ENCODE measurements at places on chromosomes 3 and 15.

- DNase-seq: no peak
These were observed 209.3 kb upstream of the SATB1 start for GRCh38 chr3:18634461-18634860.

GRCh38 chr15:73660455-73660854 lies 23.7 kb upstream of the CD276 start:
- DNase-seq: no peak

GRCh38 chr3:25592510-25592968 lies 72.2 kb downstream of the TOP2B start:
- no peak for DNase-seq

GRCh38 chr15:39934397-39935071 lies 619 bp downstream of the EIF2AK4 start:
- no peak for DNase-seq

DNA sequence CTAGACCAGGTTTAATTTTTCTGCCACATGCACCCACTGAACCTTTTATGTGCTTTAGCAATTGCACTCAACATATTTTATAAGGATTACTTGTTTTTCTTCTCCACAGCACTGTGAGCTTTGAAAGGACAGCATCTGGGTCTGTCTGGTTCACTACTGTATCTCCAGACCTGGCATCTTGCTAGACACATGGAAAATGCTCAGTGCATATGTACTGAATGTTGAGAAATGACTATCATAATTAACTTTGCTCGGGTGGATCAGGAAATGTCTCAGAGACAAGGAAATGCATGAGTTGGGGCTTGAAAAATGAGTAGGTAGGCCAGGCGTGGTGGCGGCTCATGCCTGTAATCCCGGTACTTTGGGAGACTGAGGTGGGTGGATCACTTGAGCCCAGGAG lies 40.2 kb downstream of the DOCK3 start:
- DNase-seq: no peak

DNA sequence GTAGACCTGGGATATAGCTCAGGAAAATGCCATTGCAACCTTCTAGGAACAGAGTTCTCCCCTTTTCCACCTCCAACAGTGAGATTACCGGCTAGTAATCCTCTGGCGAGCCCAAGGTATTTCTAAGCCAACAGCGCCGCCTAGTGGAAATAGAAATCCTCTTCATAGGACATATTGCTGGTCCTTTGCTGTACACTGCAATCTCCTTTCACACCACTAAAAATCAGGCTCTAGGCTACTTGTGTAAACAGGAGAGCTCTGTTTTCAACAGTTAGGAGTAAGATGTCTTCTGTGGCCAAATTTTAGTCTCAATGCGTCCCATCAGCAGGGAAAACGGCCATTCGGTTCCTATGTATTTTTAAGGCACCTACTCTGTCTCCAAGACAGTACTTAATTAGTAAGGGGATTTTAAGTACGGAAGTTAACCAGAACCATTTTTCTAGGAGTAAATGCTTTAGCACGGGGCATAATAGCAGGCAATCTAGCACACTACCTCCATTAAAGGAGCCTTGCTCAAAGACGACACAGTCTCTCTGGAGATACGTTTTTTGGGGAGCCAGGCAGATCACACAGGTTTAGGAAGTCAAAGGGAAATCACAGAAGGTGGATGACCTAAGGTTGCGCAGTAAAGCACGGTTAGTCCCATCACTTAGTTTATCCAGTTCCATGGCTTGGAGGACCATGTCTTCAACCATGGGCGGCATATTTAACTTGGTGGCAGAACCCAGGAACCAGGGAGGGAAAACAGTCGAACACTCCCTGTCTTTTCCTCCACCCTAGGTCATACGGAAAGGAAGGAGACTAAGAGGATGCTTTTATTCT lies 43.8 kb downstream of the NCEH1 start:
- DNase-seq: peak; percentile 47

GRCh38 chr3:97265237-97266005 lies 451.0 kb downstream of the EPHA6 start:
- no peak for DNase-seq

DNA sequence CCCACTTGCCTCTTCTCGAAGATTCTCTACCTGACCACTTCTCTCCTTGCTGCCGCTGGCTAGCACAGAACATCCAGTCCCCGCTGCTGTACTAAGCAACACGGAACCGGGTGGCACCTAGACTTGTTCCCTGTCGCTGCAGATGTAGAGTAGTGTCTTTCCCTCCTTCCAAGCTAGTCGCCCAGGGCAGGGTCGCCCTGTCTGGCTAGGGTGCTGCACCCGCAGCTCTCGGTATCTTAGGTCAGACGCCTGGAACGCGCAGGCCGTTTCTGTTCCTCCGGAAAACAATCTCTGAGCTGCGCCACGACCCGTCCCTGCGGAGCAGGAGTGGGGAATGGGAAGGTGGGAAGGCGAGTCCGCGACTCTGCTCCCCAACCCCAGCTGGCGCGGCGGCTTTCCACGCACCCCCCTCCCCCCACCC lies 758 bp upstream of the SNX33 start:
- no peak for DNase-seq

GRCh38 chr3:196341137-196341536 lies 2.9 kb upstream of the TM4SF19 start:
- no peak for DNase-seq

GRCh38 chr3:142022381-142022780 lies 127.0 kb downstream of the TFDP2 start:
- DNase-seq: no peak

DNA sequence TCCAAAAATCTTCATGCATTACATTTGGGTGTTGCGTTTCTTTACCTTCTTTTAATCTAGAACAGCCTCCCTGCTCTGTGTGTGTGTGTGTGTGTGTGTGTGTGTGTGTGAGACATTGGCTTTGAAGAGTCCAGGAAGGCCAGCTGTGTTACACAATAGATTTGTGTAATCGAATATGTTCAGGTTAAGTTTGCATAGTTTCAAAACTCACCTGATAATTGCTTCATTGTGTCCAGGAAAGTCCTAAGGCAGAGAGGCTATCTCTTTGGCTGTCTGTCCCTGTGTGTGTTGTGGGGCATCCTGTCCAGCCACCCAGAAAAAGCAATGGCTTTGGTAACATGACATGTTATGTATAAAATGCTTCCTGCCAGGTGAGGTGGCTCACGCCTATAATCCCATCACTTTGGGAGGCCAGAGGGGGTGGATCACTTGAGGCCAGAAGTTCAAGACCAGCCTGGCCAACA lies 37.5 kb downstream of the ZNF710 start:
- DNase-seq: no peak

DNA sequence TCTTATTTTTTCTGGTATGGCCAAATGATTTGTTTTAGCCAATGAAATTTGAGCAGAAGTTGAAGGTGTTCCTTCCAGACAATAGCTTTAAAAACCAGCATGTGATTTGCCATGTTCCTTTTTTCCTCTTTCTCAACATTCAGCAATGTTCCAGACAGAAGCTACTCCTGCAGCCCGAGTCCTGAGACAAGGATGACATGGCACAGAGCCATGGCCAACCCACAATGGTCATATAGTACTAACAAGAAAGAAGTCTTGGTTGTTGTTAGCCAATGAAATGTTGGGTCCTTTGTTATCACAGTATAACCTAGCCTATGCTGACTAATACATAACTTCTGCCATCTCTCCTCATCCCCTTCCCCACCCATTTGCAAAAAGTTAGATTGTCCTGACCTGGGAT lies 211.1 kb upstream of the STT3B start:
- DNase-seq: no peak

- no peak for DNase-seq
These were observed 7.5 kb downstream of the ZNF621 start for GRCh38 chr3:40532252-40532651.

- no peak for DNase-seq
These were observed 41.1 kb downstream of the IFT57 start for GRCh38 chr3:108181172-108181571.

GRCh38 chr3:190618330-190619030 lies 104.6 kb downstream of the IL1RAP start:
- DNase-seq: no peak

DNA sequence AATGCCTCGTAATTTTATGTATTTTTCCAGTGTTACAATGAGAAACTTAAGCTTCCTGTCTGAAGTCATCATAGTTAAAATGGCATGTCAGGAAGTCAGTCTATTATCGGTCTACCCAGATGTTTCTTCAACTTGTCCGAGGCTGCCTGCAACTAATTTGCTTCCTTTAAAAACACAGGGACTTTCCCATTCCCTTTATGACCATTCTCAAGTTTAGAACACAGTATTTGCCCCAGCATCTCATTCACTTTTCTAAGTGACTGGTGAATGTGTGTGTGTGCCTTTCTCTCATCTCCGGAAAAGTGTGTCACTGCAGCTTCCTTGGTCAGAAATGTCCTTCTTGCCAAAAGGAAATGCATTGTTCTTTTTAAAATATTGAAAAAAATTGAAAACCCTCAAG lies 466.6 kb downstream of the RAP2B start:
- DNase-seq: no peak

DNA sequence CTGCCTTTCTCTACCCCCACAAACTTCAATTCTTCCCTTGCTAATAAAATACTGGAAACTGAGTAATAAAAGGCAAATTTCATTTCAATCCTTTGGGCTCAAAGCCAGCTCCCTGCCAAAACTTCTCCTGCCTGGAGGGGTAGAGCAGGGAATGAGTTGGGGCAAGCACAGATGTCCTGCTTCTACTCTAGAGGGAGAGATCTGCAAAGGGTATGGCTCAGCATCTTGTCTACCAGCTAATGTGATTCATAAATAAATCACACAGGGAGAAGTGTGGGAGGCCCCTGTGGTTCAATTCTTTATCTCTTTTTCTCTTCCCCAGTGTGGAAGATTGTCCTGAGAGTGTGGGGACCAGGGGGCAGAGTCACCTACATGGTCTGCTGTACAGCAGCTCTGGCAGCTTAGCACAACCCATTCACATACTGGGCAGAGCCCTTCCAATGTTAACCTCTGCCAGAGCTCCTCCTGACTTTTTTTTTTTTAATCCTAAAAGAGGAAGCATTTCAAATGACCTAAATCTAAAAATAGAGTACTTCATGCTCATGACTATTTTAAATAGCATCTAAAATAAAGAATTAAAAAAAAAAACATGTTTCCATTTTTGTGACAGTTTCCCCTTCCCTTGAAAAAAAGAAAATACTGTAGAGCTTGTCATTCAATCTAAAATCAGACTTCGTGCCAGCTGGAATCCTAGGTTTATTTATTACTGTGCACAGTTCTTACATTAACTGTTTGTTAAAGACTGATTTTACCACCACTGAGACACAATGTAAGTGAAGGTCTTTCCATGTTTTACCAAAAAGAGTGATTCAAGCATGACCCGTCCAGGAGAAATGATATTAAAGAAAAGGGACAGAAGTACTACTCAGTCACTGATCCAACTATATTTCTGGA lies 1083.7 kb upstream of the CFAP20DC start:
- no peak for DNase-seq

DNA sequence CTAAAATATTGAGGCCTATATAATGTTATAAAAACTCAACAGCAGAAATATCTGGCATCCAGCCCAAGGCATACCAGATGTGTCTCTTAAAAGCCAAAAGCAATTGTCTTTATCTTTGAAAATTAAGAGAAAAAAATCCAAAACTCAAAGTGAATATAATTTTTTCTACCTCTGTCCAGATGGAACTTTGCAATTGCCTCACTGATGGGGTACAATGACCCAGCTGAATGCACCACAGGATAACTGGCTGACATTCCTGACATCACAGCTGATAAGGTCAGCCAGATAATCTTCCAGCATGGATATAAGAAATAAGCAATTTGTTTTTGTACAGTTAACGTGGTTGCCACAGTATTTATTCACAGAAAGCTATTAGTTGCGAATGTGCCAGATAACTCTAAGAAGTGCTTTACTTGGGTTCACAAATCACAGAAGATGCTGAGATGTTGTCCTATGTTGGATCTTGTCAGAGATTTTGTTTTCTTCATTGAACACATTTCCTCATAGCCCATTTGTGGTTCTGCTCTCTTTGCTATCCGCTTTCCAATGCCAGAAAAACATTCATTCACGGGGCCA lies 566.9 kb upstream of the CCDC54 start:
- DNase-seq: no peak

DNA sequence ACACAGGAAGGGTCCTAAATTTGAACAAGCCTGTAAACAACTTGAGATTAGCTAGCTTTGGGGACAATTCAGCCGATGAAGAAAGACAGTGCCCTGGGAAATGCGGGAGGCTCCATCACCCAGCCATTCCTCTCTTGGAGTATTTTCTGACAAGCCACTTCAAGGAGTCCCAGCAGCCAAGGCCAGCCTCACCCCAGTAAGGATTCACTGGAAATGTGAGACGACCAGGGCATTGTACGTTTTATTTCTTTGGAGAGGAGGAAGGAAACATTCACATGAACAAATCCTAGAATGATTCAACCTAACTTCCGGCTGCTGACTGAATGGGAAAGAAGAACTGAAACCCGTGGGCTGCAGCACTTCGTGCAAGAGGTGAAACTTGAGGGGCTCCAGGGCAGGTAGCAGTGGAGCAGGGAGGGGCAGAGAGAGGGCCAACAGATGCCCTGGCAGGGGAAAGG lies 116.4 kb upstream of the ARHGEF3 start:
- no peak for DNase-seq

- DNase-seq: no peak
These were observed 92.7 kb downstream of the VGLL4 start for GRCh38 chr3:11551036-11551435.

DNA sequence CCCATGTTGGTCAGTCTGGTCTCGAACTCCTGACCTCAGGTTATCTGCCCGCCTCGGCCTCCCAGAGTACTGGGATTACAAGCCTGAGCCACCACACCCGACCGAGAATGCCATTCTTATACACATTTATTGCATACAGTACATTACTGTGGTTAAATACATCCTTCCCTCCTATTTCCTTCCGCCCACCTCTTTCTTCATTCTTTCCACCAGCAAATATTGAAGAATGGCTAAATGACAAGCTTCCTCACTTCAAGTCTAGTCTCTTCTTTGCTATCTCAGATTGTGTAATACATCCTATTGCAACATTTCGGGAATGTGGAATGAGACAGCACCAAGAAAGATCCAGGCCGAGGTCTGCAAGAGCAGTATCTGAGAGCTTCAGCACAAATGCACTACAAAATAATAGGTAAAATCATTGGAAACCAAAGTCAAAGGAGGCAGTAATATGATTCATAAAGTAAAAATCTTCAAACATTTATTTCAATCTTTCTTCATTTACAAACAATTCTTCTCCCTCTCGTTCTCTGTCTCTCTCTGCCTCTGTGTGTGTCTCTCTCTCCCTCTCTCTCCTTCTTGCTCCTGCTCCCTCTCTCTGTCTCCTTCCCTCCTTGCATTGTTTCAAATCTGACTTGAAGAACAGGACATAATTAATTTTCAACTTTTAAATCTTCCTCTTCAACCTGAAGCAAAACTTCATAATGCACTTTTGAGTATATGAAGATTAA lies 94.7 kb upstream of the TGFBR2 start:
- DNase-seq: no peak

GRCh38 chr15:90915216-90915807 lies 12.2 kb downstream of the MAN2A2 start:
- no peak for DNase-seq

GRCh38 chr3:140529096-140529495 lies 148.8 kb upstream of the TRIM42 start:
- no peak for DNase-seq

GRCh38 chr15:94186770-94187331 lies 44.5 kb upstream of the MCTP2 start:
- DNase-seq: no peak
